A549 treated with DMSO at 1 μM for 4 hours (cell line): ENCODE measurements at places on chromosomes 1 and 21. TPM values are rescaled to one million over a fixed set of nuclear protein-coding genes. Genes with fewer than 3 reads are reported as not detected.

The PLA2G4A gene
- 9.6 to 14.1 TPM (median 11.7 TPM) in 5 replicates for total RNA-seq

The OR2L2 gene
- total RNA-seq: not detected in 5 replicates

The MYBPH gene
- not detected in 5 replicates for total RNA-seq

The DDAH1 gene
- 6.6 to 9.7 TPM (median 7.6 TPM) in 5 replicates for total RNA-seq
